ENCODE measurements at places on chromosomes 2 and 18.

DNA sequence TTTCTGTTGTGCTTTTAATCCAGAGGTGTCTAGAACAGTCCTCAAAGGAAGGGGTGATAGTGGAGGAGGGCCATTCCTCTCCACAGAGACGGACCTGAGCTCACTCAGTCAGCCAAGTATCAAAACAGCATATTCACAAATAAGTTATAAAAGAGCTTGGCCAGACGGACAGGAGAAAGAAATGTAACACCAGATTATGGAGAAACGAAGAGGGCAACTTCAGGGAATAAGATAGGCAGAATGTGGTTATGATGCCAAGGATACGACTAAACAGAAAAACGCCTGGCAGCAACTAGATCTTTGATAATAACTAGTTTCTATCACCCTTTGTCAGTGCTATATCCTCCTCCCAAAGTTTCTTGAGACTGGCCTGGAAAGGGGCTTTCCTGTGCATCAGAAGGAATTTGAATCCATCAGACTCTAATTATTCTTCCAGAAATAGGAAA, 42.5 kb downstream of the MAP4K3 start:
- DNase-seq: no peak

GRCh38 chr2:11357428-11357972, 13.1 kb upstream of the ROCK2 start:
- no peak for DNase-seq

- DNase-seq: no peak
These were observed 2.6 kb downstream of the IL1B start for GRCh38 chr2:112833976-112834375.

DNA sequence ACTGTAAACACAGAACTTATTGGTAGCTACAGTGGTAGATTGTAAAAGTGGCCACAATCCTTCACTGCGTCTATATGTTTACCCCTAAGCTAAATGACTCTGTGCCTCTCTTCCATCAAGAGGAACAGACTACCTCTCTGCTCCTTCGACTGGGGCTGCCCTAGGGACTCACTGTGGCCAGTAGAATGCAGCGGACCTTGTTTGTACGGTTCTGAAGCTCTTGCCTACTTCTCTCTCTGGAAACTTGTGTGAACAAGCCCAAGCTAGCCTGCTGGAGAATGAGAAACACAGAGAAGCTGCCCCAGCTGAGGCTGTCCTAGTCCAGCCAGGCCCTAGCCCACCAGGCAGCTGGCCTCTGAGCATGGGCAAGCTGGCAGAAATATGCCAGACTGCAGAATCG, 140.8 kb upstream of the SLC1A4 start:
- no peak for DNase-seq

- DNase-seq: no peak
These were observed 51.0 kb downstream of the CDK15 start for GRCh38 chr2:201857326-201857725.

DNA sequence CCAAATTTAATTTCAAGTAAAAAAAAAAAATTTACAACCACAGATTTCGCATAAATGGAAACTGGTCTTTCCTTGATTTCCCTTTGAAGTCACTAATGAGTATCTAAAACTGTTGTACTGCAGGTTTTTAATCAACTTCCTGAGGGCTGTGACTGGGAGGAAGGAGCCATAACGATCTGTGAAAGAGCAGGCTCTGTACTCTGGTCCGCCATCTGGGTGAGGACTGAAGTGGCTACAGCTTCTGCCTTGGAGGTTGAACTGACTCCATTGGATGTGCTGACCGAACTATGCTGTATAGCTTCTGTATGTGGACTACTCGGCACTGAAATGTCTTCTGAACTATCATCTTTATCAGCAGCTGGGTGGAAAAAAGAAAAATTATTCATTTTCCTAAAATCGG, 69.3 kb upstream of the CHN1 start:
- no peak for DNase-seq

DNA sequence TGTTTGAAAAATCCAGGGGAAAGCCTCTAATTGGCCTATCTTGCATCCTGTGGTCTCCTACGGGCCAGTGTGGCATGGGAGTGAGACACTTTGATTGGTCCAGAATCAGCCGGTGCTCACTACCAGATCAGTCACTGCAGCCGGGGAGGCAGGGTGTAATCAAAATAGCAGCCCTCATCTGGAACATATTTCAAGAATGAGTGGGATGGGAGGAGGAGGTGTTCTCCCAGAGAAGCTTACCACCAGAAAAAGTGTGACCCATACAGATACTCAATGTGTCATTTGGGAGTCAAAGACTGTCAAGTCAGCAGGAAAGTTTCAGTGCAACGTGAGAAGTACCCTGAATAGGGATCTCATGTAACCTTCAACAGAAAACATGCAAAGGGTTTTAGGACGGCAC, 393.9 kb upstream of the SLC14A2 start:
- no peak for DNase-seq

GRCh38 chr2:131015764-131016163, 77.5 kb downstream of the FAM168B start:
- DNase-seq: no peak

- no peak for DNase-seq
These were observed 21.1 kb downstream of the PTPN2 start for GRCh38 chr18:12862874-12863482.

- no peak for DNase-seq
These were observed 85.3 kb upstream of the ACVR2A start for GRCh38 chr2:147759536-147759935.

- no peak for DNase-seq
These were observed 9.3 kb downstream of the ALPG start for GRCh38 chr2:232415736-232416520.

DNA sequence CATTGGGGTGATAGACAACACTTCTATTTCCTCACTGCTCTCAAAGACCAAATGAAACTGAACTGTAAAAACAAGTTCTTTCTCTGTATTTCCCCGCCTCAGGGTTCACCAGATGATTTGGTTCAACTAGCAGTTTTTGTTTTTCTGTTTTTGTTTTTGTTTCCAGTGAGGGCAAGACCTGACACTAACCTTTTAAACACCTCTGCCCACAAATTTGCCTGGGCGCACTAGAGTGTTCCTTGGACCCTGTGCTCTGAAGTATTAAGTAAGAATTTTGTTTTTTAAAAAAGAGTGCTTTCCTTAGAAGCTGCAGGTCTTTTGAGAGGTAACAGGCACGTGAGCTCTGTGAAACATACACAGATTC, 92.9 kb downstream of the DYSF start:
- no peak for DNase-seq

- DNase-seq: no peak
These were observed 162.5 kb downstream of the NDUFA10 start for GRCh38 chr2:239862613-239863012.

- DNase-seq: no peak
These were observed 53.6 kb downstream of the KCNF1 start for GRCh38 chr2:10965241-10965843.

DNA sequence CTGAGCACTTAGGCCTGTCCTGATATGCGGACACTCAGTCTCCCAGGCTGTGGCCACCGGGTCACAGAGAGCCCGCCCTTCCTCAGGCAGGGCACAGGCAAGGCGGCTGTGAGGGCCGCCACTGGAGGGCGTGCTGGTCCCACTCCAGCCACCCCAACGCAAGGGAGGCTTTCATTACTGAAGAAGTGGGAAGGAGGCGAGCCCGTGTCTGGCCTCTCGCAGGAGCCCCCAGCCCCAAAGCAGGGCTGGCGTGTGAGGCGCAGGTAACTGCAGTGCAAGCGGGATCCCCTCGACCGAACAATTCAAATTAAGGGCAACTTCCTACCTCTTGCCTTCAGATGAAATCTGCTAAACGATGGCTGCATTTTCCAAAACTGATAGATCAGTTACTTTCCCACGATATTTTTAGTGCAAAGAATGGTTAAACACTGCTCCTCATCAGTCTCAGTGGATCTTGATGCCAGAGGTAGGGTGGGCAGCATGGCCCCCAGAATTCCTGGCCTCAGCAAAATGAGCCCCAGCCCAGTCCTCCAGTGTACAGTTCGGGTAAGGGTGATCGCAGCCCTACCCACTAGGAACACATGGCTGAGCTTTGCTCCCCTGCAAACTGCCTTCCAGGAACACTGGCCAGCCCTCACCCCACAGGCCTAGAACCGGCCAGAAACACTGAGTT, 97.2 kb downstream of the SEPTIN10 start:
- DNase-seq: no peak

- DNase-seq: no peak
These were observed 807.7 kb upstream of the SALL3 start for GRCh38 chr18:78171954-78172353.

DNA sequence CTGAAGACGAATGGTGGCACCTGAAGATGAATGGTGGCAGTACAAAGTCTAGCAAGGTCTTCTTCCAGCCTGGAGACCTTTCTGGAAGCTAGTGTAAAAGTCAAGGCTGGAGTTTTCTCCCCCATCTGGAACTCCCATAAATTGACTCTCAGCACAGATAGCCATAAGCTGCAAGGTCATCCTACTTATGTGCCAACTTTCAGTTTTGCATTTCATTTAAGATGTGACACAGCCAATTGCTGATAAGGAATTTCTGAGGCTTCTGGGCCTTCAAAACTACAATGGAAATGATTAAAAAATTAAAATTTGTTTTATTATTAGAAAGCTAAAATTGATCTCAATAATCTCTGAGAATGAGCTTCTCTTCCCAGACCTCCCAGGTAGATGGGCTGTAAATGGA, 10.2 kb downstream of the XDH start:
- DNase-seq: no peak

- no peak for DNase-seq
These were observed 10.9 kb upstream of the INPP5D start for GRCh38 chr2:233049194-233049761.

- DNase-seq: no peak
These were observed 721 bp upstream of the EHD3 start for GRCh38 chr2:31233231-31233630.

GRCh38 chr2:224837558-224837957, 121.4 kb upstream of the CCDC195 start:
- no peak for DNase-seq

DNA sequence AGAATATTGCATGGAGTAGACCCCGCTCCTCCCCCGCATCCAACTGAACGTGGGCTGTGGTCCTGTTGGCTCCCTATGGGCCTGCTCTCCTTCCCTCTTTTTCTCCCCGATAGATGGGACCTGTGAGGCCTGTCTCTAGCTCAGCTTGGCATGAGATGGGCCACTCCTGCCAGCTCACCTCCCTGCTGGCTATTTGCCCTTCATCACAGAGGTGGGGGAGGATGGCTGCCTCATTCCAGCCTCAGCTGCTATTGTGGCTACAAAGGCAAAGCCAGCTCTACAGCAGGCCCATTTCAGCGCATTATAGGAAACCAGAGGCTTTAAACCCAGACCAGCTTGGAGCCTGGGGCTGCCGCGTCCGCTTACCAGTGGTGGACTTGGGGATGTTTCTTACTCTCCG, 313.9 kb downstream of the GBX2 start:
- no peak for DNase-seq

GRCh38 chr2:23566241-23567142, 181.5 kb downstream of the KLHL29 start:
- DNase-seq: no peak

- DNase-seq: no peak
These were observed 35.6 kb upstream of the NRP2 start for GRCh38 chr2:205646680-205647079.

- DNase-seq: no peak
These were observed 311.9 kb downstream of the CCDC178 start for GRCh38 chr18:33128581-33128980.

DNA sequence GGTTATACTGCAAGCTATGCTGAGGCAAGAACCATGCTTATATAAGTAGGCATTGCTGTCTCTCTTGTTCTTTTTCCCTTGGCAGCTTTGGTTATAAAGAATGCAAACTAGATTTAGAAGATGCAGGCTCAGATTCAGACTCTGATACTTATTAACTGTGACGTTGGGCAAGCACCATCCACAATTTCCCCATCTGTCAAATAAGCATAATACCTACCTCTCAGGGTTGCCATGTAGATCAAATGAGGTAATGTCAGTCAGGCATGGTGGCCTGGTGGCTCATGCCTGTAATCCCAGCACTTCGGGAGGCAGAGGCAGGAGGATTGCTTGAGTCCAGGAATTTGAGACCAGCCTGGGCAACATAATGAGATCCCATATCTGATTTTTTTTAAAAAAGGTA, 21.7 kb downstream of the ITGAV start:
- DNase-seq: no peak

DNA sequence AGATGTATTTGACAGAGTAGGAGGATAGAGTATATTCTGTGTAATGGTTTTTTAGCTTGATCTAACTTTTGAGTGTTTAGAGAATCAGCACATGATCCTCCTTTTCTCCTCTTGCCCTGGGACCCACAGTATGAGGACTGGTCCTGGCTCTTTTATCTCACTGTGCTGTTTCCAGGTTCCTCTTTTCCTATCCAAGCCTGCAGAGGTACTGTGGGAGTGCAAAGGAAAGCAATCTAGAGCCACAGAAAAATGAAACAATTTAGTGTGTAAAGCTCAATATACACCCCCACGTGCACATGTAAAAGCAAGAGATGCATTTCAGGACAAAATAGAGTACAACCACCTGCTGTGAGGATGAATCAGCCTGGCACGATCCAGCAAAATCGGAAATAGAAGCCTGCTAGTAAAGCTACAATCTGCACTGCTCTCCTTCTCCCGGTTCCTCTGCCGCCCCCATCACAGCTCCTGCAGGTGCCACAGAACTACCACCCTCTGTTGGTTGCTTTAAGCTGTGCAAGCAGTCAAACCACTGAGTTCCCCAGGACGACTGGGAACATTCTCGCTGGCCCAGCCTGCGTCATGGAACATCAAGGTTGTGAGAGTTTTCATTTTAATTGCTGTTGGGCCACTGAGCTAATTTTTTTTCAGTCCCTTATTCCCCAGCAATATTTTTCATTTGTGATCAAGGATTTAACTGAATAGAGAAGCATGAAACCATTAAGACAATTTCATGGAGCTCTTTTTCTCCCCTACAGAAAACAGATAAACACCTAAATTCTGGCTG, 47.8 kb upstream of the MAPRE3 start:
- DNase-seq: no peak

DNA sequence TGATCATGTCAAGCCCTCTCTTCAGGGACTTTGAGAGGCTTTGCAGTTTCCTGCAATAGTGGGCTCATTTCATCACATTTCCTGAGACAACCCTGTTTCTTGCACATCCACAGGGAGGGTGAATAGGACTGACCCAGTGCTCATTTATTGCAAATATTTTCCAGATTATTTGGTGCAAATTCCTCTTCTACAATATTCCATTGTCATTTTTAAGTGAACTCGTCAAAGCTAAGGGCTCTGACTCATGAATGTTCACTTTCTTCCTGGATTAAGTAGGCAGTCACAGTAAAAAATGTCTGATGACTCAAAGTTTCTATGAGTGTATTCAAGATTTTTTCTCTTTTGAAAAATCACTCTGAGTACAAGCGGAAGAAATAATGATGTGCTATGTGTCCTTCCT, 225.5 kb upstream of the GALNT5 start:
- no peak for DNase-seq

GRCh38 chr2:231711677-231712450, 3.5 kb downstream of the PTMA start:
- DNase-seq: peak; percentile 26

- no peak for DNase-seq
These were observed 471.6 kb downstream of the MBD2 start for GRCh38 chr18:53752781-53753367.

Measured in hematopoietic multipotent progenitor cell treated with erythropoietin and hydrocortisone succinate and interleukin-3 and kit ligand, for 17 days (in vitro differentiated cells).